ENCODE measurements at places on chromosomes 2 and 18.

GRCh38 chr2:233085037-233085838 is 25.1 kb downstream of the INPP5D start:
- DNase-seq, result no peak

GRCh38 chr18:48927286-48928080 is 23.3 kb downstream of the SMAD7 start:
- DNase-seq, result no peak

DNA sequence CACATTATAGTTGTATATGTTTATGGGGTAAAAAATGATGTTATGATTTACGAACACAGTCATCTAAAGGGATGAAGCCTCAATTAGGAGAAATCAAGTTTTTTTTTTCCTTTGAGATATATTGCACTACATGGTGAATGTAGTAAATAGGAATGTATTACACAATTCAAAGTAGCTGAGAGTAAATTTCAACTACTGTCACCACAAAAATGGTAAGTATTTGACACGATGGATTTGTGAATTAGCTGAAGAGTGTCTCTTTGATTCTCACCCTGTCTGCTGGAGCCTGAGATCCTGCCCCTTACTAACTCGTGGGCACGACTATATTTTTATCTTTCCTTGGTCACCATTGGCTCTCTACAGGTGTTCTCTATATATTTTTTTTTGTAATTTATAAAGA is 540.4 kb upstream of the DSEL start:
- DNase-seq, result no peak

GRCh38 chr2:173751245-173751975 is 213.8 kb downstream of the SP3 start:
- DNase-seq, result no peak

DNA sequence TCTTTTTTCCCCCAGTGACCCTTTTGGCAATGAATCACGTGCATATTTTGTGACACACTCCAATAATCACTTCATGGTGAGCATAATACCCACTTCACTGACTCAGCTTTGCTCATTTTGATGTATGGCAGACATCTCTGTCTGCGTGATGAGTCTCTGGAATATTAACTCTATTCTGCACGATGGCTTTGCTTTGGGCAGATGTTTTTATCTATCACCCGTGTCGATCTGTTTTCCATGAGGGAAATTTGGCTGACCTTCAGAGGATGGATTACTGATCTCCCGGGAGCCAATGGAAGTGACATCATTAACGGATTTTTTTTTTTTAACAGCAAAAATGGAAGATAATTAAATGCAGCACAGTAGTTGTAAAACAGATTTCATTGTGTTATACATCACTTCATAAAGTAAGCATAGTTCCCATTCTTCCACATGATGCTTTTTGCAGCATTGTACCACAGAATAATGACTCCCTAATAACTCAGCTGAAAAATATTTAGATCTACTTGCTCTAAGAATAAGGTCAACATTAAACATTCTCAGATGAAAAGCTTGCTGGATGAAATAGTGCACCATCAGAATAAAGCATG is 29.8 kb downstream of the CDC42EP3 start:
- no peak for DNase-seq

DNA sequence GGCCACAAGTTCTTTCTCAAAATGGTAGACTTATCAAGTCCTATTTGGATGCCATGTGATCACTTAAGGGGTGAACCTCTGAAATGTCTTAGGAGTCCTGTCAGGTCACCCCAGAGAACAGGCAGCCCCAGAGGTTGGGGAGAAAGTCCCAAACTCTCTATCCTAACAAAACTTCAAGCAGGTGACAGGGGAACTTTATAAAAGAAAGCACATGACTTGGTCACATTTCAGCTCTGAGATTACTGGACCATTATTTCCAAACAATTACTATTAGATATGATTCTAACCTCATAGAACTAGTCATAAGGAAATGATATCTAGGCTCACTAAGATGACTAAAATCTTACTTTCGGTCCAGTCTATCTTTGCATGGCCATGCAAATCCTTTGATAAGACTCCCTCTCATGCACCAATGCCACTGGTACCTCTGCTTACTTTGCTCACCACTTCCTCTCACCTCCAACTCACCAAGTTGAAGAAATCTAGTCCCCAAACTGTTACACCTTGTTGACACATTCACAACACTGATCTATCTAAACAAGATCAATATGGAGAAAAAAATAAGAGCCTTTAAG is 107.0 kb downstream of the GALNT14 start:
- no peak for DNase-seq

- no peak for DNase-seq
These were observed 5.5 kb upstream of the MSH6 start for GRCh38 chr2:47777277-47777937.

- DNase-seq, result no peak
These were observed 90.3 kb downstream of the TMEM163 start for GRCh38 chr2:134628453-134628852.

DNA sequence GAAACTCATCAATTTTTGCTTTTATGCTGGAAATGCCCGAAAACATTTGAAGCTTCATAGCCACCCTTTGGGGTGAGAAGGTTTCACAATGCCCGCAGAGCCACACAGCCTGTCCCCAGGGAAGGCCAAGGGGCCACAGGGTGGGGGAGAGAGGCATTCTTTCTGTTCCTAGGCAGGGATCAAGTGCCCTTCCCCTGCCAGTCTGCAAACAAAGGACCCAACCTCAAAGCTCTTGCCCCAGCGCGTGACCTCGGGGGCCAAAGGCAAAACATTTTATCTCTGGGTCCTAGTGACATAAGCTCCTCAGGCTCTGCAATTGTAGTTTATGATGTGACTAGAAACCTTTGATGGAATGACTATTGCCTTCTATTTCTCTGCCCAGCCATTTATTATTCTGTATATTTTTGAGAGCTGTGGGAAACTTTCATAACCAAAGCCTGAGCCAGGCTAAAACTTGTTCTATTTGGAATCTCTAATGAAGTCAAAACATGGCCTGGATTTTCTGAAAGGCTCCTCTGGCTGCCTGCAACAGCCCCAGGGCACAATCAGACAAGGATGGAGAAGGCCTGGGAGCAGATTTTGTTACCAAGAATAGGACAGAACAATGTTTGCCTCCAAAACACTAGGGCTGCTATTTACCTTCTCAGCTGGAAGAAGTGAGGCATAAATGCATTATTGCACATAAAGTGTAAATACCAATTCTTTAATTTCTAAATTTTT is 137.2 kb upstream of the KCTD1 start:
- DNase-seq, result no peak

- no peak for DNase-seq
These were observed 416.0 kb upstream of the CNTNAP5 start for GRCh38 chr2:123609077-123609476.

DNA sequence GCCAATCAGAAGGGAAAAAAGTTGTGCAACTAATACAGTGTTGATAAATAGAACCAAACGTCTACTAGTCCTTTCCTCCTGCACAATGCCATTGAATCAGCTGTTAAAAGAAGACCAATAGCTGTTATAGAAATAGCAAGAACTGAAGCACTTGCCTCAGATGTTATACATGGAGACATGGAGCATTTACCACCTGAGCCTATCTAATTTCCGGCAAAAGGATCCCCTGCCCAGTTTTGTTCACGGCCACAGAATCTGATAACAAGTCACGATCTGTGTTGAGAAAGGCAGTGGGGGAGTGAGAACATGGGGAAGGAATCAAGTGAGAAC is 285.4 kb downstream of the ZEB2 start:
- no peak for DNase-seq

GRCh38 chr2:194696690-194697089 is 960.3 kb upstream of the SLC39A10 start:
- DNase-seq, result no peak

DNA sequence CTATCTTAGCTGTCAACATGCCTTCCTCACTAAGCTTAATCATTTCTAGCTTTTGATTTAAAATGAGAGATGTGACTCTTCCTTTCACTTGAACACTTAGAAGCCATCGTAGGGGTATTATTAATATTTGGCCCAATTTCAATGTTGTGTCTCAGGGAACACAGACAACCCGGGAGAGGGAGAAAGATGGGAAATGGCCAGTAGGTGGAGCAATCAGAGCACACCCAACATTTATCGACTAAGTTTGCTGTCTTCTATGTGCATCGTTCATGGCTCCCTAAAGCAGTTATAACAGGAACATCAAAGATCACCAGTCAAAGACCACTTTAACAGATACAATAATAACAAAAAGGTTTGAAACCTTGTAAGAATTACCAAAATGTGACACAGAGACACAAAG is 110.2 kb downstream of the OLA1 start:
- DNase-seq, result no peak

DNA sequence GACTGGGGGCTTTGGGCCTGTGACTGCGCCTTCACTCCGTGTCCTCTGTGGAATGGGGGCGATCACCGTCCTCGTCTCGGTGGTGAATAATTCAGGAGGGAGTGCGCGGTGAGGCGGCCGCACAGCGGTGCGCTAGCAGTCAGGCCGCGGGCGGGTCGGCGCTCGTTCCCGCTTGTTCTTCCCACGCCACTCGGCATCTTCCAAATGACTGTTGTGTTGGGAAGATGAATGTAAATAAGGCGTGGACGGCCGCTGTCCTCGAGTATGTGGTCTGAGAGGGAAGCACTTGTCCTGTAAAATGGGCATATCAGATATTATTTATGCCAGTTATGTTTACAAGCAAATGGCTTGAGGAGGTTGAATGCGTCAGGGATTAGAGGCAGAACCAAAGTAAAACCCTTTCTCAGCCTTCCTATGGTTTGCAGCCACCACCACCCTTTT is 608 bp upstream of the VPS4B start:
- DNase-seq, result no peak

GRCh38 chr2:199926806-199927205 is 15.7 kb downstream of the C2orf69 start:
- DNase-seq, result no peak

All from stimulated activated CD4-positive, alpha-beta T cell treated with anti-CD3 and anti-CD28 coated beads, Interleukin-4, amount 100 ng/mL, for 24 hours (primary cell).